Activated T-cell treated with anti-CD3 and anti-CD28 coated beads for 48 hours (primary cell): ENCODE measurements at places on chromosomes 16 and 17.

DNA sequence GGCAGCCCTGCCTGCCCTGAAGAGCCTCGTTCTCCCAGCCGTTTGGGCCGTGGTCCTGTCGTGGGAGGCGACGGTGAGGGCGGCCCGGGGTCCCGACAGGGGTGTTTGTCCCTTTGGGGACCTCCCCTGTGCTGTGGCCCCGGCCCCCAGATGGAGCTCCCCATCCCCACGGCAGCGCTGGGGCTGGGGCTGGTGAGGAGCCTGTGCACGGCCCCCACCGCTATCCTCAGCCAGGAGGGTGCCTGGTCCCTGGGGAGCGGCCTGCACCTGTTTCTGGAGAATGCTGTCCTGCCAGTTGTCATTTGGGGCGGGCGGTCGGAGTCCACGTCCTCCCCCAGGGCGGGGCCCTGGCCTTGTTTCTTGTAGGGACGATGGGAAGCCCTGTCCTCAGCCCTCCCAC is 6.6 kb downstream of the CAPN15 start:
- DNase-seq, result no peak

DNA sequence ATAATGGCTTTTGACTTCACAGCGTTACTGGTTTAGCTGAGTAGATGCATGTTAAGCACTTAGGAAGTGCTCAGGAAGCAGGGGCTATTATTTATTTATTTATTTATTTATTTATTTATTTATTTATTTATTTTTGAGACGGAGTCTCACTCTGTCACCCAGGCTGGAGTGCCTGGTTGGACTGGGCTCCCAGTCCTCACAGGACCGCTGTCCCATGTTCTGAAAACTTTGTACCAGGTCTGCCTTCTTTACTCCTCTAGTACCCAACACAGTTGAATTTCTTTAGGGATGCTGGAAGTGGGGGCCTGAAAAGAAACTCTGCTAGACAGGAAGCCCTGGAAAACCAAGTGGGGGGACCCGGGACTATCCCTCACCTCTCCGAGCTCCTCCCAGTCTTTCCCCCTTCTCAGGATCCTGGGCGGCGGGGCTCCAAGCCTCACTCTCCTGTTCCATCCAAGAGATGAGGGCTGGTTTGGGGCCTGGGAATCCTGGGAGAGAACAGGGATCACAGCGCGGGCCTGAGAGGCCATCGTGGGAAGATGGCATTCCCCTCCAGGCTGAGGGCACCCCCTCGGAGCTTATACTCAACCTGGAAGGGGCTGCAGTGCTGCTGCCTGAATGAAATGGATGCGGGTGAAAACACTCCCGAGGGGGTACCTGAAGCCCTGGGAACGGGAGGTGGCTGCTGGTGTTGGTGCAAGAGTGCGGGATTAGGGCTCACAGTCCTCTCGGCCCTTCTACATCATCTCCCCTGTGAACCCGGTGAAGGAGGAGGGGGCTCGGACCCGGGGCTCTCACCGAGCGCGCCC is 674 bp downstream of the ZNF688 start:
- no peak for DNase-seq

GRCh38 chr17:61486135-61487120 is 34.2 kb downstream of the TBX4 start:
- DNase-seq, result no peak

- DNase-seq, result no peak
Observed at GRCh38 chr16:54577651-54578128, 291.1 kb upstream of the IRX3 start.

DNA sequence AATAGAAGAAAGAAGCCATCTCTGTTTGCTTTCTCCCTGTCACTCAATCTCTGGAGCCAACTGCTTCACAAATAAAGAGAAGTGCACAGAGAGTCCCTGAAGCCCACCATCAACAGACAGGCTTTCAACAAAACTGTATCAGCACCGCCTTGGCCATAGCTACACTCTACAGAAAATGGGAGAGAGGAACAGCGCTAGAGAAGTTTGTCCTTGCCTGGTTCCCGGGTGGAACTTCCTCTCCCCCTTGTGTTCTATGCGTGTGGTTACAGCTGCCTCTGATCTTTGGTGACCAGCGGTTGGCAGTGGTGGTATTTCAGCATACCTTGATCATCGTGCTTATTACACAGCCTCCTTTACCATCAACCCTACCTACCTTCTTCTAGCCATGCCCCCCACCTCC is 91.4 kb upstream of the CCL2 start:
- DNase-seq, result no peak

- no peak for DNase-seq
Observed at GRCh38 chr16:49486400-49486799, 112.8 kb downstream of the C16orf78 start.

- no peak for DNase-seq
Observed at GRCh38 chr17:72901083-72901482, 191.4 kb downstream of the SLC39A11 start.
